ENCODE measurements at places on chromosomes 12 and 14. TPM values are rescaled to one million over a fixed set of nuclear protein-coding genes. Genes with fewer than 3 reads are reported as not detected.

Gene BHLHE41
- 18.6 TPM for total RNA-seq

Gene TUBA1B
- total RNA-seq: 577 TPM

DNA sequence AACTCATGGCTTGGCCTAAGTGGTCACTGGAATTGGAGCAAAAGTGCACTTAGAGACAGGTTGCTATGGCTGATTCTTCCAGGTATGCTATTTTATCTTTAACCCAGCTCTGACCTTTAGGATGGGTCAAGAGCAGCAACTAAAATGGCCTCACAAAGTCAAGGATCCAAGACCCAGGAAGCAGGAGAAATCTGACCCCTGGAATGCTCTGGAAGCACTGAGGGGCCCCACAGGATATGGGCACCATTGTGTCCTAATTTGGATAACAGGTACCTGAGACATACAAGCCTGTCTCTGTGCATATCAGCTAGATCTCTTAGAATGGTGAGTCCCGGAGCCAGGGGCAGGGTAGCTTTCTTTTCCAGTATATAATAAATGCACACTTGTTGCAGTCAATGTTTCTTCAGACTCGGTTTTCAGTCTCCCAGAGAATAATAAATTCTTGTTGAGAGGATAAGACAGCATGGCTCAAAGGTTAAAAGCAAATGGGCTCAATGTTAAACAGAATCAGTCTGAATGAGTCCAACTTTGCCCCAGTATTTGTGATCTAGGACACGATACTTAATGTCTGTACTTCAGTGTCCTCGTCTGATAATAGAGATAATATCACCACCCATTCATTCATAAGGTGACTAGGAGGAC lies 29.3 kb upstream of the TMCC3 start:
- DNase-seq: no peak

Gene BDKRB1
- total RNA-seq: 0.21 TPM

- DNase-seq: no peak
Observed at GRCh38 chr12:88113871-88114270, 28.0 kb downstream of the CEP290 start.

Gene WNT1
- not detected for total RNA-seq

Gene LMO3
- total RNA-seq: 7.6 TPM

Gene MYO1H
- 2.0 TPM for total RNA-seq

GRCh38 chr14:55126034-55126433 lies 3.0 kb upstream of the LGALS3 start:
- DNase-seq: no peak

Gene KDM5A
- total RNA-seq: 36.5 TPM

Gene ZNF839
- total RNA-seq: 5.9 TPM

- no peak for DNase-seq
Observed at GRCh38 chr12:62166525-62166924, 93.7 kb upstream of the USP15 start.

Data from left cardiac atrium (tissue), 4 donors.